Activated T-helper 1 cell treated with anti-CD3 and anti-CD28 coated beads, Interleukin-2, amount 50 U/mL, for 16 hours (primary cell): ENCODE measurements at places on chromosomes 4 and X.

DNA sequence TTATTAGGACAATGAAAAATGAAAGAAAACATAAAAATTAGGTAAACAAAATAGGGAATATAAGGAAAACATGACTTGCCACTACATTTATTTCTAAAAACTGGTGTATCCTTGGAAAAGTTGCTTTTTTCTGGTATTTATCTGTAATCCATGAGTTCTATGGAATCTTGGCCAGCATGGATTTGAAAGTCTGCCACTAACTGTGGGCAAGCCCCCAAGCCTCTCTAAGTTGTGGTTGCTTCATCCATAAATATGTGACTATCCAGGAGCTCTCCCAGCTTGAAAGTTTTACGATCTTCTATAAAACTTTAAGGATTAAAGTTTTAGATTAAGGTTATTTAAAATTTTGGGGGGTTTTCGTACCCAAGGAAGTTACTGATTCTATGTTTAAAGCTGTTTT is 21.8 kb downstream of the RPS6KA3 start:
- no peak for DNase-seq

GRCh38 chr4:17324386-17324830 is 187.5 kb downstream of the QDPR start:
- no peak for DNase-seq

DNA sequence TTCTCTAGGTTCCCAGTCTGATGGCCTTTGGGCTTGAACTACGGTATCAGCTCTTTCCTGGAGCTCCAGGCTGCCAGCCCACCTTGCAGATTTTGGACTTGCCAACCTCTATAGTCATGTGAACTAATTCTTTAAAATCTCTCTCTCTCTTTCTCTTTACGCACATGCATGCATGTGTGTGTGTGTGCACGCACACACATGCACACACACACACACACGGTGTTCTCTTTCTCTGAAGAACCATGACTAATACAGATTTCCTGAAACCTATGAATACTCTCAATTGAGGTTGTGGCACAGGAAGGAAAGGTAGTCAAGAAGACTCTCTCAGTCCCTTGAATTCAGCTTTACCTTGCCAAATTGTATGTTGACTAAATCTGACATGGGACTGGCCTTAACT is 6.2 kb upstream of the ZCCHC13 start:
- DNase-seq = no peak

- no peak for DNase-seq
Measured at GRCh38 chr4:52684896-52685295, 25.8 kb upstream of the USP46 start.

DNA sequence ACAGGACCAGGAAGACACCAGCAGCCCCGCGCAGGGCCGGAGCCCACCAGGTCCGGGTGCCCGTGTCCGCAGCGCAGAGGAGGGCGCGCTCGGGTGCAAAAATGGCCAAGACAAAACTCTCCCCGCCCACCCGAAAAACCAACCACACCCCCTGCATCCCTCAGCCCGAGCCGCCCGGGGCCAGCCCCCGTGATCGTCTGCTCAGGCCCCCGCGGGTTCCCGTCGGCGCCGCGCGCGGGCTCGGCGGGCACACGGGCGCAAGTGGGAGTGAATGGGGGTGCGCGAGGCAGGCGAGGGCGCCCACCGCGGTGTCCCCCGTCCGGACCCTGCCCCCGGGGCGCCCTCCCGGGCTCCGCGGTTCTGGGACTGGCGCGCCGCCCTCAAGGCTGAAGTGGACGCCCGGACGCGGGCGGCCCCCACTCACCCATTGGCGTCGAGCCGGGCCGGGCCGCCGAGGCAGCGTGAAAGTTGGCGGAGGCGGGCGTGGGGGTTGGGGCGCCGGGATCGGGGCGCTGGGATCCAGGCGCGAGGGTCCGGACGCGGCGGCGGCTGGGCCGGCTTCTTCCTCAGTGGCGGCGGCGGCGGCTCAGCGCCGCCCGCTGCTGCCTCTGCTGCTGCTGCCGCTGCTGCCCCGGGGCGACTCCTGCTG is 393 bp downstream of the SH3KBP1 start:
- DNase-seq = no peak
